Stimulated activated CD8-positive, alpha-beta memory T cell treated with anti-CD3 and anti-CD28 coated beads, Interleukin-7, amount 100 ng/mL, for 1 hour (primary cell): ENCODE measurements at places on chromosomes 1 and 21.

DNA sequence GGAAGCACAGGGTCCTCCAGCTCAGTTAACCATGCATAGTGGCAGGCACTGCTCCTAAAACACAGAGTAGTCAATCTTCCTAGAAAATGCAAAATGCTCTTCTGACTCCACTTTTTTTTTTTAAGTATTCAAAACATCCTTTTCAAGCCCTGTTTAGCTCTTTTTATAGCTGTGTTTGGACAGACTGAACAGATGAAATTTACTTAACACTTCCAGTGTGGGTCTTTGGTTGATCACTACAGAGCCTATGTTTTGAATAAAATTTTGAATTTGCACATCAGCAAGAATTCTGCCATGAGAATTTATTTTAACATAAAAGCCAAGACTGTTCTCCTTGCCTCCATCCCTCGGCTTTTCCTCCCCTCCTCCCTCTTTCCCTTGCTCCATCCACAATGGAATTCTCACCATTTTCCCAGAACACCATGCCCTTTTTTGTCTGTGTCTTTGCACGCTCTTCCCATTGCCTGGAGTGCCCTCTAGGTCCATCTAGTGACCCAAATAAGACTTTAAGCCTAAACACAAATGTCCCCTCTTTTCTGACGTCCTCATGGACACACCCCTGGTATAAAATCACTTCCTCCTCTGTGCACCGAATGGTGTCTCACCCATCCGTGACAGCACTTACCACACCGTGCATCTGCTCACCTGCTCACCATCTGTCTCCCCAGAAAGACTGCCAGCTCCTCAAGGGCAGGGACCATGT lies 24.0 kb upstream of the CPT2 start:
- DNase-seq: no peak

DNA sequence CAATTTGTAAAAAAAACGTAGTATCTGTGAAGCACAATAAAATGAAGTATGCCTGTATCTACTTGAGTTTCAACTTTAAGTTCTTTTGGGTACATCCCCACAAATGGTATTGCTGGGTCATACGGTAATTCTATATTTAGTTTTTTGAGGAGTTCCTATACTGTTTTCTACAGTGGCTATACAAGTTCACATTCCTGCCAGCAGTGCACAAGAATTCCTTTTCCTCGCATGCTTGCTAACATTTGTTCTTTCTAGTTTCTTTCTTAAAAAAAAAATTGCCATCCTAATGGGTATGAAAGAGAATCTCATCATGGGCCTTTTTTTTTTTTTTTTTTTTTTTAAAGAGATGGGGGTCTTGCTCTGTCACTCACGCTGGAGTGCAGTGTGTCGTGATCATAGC lies 41.9 kb downstream of the UCK2 start:
- DNase-seq: no peak

DNA sequence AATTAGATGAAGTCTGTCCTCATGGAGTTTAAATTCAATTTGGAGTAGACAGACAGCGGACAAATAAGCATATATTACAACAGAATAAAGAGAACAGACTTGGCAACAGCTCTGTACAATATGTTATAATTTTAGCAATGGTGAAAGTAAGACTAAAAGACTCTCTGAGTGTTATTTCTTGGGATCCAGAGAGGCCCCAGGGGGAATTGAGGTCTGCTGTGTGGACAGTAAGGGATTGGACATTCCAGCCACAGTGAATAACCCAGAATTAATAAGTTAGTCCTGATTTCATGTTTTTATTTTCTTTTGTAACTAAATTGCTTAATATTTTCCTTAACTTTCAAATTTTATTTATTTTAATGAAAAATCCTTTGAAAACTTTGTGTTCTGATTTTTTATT lies 101.7 kb downstream of the PATJ start:
- no peak for DNase-seq

- DNase-seq: no peak
These were observed 224.7 kb upstream of the KIAA0040 start for GRCh38 chr1:175417316-175417715.

DNA sequence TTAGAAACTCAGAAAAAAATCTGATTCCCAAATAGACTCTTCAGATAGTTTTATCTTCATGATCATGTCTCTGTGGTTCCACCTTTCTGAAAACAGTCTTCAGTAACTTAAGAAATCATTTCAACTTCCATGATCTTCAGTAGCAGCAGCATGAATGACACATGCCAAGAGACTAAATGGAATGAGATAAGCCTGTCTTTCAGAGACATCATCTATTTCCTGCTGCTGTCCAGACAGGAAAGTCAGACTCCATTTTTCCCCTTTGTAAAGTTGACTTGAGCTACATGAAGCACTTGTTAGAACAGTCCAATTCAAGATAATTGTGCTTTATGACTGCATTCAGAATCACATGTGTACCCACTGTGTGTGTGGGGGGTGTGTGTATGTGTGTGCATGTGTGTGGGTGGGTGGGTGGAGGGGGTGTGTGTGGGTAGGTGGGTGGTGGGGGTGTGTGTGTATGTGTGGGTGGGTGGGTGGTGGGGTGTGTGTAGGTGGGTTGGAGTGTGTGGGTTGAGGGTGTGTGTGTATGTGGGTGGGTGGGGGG lies 58.8 kb downstream of the CLIC4 start:
- DNase-seq: no peak

GRCh38 chr1:234696148-234696576 lies 86.2 kb upstream of the IRF2BP2 start:
- no peak for DNase-seq

GRCh38 chr1:227225715-227226346 lies 92.5 kb downstream of the CDC42BPA start:
- no peak for DNase-seq

GRCh38 chr1:41468122-41468762 lies 16.2 kb downstream of the EDN2 start:
- DNase-seq: no peak

DNA sequence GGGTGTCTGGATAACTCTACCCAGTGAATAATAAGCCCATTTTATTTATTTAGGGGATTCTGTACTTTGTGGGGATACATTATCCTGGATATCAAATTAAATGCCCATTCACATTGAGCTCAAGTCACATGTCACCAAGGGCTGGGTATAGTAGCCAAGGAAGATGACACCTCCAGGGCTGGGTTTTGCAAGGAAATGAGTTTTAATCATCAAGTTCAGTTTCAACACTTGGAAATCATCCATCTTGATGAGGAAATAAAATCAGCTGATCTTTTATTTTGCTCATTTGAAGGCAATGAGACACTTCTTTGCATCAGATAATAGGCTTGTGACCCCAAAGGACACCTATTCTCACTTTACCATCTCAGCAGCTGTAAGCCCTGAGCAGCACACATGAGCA lies 80.0 kb upstream of the TNR start:
- DNase-seq: no peak

DNA sequence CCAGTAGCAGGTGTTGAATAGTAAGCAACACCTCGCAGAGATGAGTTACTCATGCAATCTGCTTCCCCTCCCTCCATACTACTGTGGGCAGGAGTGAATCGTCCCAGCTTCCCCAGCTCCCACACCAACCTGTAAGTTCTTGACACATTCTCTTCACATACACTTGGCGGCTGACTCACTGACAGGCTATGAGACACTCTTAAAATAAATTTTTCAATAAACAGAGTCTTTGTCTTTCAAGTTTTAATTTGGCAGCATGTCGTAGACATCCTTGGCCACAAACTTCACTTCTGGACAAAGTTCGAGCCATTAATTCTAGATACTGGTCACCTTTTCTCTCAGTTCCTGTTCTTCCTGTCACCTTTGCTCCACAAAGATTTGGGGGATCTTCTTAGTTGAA lies 290.7 kb downstream of the TM2D1 start:
- no peak for DNase-seq

DNA sequence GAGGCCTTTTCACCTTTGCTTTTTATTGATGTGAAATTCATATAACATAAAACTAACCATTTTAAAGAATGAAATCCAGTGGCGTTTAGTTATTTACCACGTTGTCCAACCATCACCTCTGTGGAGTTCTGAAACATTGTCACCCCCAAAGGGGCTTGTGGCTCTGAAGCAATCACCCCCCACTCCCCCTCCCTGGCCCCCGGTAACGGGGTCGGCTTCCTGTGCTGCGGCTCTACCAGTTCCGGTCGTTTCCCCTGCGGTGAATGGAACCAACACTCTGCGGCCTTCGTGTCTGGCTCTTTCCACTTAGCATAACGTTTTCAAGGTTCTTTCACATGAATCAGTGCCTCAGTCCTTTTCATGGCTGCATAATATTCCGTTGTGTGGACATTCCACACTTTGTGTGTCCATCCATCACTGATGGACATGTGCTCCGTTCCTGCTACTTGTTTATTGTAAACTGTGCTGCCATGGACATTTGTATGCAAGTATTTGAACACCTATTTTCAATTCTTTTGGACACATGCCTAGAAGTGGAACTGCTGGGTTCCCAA lies 1.8 kb upstream of the ISG15 start:
- DNase-seq: no peak

DNA sequence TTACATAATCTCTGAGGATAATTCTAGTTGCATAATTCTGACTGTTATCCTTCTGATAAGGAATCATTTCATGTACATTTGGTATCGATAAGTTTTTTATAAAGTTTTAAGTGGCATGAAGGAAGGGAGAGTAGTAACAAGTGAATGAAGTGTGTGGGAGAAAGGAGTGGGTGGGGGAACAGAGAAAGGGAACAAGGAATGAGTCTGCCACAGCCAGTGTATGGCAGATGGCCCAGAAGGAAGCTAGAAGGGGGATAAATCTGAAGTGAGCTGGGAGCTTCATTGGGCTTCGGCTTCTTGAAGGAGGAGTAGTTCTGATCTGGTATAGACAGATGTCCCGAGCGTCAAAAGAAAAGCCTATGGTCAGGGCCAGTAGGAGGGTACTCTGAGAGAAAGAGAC lies 18.6 kb downstream of the ZBTB40 start:
- no peak for DNase-seq
